Stimulated activated CD4-positive, alpha-beta T cell treated with anti-CD3 and anti-CD28 coated beads, Interleukin-12 subunit alpha, Interleukin-12 subunit beta, amount 100 ng/mL, for 48 hours (primary cell): ENCODE measurements at places on chromosomes 13 and 19.

- no peak for DNase-seq
Observed at GRCh38 chr13:49610176-49610575, 18.1 kb upstream of the ARL11 start.

DNA sequence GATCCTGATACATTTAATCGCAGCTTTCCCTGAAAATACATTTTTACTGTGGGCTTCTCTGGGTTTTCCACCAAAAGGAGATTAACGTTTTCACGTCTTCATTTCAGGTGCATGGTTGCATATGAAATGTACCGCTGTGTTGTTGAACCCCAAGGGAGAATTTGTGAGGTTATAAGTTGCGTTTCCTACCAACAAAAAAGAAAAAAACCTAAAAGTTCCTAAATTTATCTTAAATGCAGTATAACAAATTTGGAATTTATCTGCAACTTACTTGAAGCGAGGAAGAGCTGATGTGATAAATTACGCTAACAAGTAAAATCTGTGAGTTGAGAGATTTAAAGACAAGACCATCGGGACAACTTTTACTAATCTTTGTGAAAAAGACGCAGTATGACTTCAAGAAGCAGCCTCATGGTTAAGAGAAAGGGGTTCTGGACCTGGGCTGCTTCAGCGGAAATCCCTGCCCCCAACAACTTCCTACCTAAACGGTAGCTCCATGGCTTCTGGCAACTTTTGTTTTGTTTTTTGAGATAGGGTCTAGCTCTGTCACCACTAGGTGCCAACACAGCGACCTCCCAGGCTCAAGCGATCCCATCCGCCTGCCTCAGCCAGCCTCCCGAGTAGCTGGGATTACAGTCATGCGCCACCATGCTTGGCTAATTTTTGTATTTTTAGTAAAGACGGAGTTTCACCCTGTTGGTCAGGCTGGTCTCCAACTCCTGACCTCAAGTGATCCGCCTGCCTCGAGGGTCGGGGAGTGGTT, 958 bp upstream of the OBI1 start:
- no peak for DNase-seq

- DNase-seq = no peak
Observed at GRCh38 chr19:38656171-38656981, 8.9 kb downstream of the ACTN4 start.

GRCh38 chr13:109348519-109349258, 437.7 kb downstream of the IRS2 start:
- DNase-seq = no peak

DNA sequence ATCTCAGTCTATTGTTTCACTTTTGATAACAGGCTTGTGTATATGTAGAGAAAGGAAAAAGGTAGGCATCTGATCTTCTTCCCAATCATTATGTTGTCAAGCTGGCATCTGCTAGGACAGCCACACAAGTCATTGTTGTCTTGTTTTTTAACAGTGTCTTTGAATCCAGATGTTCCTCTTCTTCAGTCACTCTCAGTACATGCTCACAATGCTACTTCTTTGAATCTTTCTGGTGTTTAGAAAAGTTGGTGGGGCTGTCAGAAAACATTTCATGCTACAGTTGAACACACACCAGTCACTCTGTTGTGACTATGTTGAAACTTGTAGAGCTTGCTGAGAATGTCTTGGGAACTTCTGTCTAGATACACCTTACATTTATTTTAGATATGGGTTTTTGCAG, 1231.4 kb upstream of the MIR17HG start:
- DNase-seq = no peak

GRCh38 chr13:37406031-37406430, 192.5 kb downstream of the POSTN start:
- no peak for DNase-seq

DNA sequence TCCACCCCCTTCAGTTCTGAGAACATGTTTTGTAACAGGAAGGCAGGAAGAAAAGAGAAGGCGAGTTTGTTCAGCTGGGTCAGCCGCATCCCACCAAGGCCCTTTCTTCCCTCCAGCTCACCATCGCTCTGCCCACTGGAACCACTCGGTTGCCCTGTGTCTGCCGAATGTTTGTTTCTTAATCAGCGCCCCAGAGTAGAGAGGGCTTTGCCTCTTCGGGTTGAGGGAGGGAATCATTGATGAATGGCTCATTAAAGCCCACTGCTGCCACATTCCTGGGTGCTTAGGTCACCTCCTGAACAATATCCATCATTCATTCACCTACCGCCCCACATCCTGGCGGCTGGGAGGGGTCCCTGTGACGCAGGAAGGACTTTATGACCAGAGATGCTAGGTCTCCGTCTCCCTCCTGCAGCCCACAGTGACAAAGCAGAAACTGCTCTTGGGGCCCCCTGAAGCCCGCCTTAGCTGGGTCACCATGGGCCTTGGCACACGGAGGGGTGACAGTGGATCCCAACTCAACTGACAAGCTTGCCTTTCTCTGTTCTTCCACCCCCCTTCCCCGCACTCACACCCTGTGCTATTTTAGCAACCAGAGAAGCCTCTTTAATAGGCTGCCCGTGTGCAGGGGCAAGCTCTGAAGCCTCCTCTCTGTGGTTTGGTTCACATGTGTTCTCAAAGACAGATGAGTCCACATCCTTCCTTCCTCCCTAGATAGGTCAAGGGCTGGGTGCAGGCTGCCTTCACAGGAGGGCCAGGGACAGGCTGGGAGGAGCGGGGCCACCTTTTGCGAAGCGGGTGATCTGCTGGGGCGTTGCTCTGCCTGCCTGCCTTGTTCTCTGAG, 46.2 kb downstream of the ACTN4 start:
- no peak for DNase-seq

DNA sequence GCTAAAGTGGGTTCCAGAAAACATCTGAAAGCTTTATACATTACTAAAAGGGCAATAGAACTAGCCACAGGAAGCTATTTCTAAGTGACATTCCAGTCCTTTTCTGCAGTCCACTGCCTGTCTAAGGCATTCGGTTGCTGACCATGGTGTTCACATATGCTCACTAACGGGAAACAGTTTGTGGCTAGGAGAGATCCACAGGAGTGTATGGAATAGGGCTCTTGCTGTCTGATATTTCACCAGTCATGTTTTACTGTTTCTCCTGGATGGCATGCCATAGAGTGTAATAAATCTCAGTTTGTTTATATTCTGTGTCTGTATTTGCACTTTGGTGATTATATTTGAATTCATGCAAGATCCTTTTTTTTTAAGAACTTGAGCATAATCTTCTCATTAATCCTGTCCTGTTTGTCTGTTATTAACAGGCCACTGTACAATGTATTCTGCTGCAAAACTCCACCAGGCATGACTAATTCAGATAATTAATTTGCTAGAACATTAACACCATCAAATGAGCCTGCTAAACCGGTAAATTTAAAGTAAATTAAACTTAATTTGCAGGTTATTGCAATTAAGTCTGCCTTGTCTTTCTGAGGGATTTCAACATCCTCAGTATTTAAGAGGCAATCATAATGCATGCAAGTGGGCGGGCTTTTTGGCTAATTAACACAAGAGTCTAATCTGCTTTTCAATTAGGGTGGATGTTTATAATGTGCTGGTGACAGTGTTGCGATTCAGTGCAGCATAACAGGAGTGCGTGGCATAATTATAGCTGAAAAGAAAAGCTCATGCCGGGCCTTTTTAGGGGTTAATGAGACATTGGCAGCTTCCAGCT, 201.3 kb downstream of the POU4F1 start:
- DNase-seq = no peak

DNA sequence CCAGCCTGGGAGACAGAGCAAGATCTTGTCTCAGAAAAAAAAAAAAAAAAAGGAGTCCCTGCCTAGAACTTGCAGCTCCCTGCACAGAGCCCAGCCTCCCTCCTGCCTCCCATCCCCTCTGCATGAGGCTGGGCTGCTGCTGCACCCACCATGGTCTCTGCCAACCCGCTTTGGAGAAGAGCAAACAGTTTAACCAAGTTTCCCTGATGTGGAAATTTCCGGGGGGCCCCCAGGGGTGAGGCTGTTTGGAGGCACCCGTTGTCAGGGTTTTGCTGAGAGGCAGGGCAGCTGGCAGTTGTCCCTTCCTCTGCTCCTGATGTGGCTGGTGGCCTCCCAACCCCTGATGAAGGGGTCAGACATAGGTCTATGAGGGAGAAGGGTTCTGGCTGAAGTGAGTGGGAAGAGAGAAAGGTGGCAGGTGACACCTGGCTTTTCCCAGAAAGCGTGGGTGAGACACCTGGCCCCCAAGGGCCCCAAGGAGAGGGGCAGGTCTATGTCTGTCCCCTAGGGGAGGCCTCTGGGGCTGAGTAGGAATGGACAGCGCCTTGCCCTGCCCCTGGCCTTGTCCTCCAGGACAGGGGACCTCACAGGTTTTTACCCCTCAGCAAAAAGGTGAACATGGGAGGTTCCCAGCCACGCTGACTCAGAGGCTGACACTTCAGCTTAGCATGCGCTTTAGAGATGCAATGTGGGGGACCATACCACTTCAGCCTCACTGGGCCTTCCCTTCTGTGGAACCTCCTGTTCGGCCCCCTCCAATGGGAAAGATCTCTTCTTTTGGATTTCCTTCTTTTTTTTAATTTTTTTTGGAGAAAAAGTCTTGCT, 5.5 kb downstream of the LRP3 start:
- no peak for DNase-seq

DNA sequence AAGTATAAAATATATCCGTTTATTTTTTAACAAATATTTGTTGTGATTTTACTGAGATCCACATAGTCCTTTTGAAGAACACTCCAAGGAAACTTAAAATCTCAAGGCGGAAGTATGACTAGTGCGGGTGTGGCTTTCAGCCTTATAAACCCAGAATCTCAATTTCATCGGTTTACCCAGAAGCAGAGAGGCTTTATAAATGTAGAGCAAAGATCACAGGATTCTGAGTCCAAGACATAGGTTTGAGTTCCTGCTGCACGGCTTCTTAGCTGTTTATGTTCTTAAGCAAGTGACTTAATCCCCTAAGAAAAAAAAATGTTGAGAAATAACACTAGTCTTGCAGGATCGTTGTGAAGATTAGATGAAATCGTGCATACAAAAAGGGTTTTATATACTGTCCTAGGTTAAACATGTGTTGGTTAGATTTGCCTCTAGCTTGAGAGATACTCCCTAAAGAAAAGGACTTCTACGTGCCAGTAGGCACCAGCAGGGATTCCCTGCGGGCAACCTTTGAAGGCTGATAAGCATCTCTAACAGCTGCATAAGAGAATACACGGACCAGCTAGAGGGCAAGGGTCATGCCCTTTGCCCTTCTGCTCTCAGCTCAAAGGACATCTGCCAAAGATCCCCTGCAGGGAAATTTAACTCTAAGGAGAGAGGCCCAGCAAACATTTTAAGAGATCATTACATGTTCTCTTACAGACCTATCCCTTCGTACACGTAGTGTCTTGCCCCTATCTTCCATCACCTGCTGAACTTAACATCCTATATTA, 130.4 kb upstream of the MIR17HG start:
- DNase-seq = no peak

GRCh38 chr19:29259153-29259552, 46.2 kb upstream of the UQCRFS1 start:
- DNase-seq = no peak

DNA sequence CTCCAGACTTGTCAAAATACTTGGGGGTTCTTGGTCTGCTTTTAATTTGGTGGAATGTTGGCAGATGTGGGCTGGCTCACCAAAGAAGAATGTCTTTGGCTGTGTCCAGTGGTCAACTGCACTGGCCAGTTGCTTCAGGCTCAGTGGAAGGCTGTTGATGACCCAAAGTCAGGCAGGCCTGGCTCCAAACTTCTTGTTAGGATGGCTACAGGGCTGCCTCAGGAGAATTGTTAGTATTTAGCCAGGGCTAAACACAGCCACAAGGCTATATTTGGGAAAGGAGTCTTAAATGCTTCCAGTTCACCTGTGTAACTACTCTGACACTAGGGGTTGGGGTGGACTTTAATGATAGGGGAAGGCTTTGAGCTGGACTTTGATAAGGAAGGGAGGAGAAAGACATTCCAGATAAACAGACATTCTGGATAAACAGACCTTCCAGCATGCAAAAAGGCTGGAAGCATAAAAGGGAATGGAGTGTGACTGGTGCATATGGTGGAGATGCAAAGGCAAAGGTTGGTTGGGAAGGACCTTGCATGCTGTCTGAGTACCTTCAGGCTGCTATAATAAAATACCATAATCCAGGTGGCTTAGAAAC, 116.8 kb downstream of the FOXO1 start:
- DNase-seq = no peak

DNA sequence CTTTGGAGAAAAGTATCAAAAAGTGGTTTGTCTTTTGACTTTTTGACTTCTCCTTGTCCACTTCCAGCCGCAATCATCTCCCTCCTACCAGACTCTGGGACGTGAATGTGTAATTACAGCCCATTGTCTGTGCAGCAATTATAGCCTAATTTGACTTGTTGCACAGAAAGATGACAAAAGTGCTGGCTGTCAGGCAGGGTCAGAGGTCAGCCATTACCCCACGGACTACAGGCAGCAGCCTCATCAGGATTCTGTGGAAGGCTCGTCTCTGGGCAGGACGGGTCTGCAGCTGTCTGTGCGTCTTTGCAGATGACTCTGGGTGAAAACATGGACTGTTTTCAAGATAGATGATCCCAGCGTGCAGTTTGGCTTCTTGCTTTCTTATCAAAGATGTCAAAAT, 102.2 kb upstream of the EDNRB start:
- no peak for DNase-seq

GRCh38 chr13:68234274-68234673, 1004.1 kb upstream of the PCDH9 start:
- DNase-seq = no peak

DNA sequence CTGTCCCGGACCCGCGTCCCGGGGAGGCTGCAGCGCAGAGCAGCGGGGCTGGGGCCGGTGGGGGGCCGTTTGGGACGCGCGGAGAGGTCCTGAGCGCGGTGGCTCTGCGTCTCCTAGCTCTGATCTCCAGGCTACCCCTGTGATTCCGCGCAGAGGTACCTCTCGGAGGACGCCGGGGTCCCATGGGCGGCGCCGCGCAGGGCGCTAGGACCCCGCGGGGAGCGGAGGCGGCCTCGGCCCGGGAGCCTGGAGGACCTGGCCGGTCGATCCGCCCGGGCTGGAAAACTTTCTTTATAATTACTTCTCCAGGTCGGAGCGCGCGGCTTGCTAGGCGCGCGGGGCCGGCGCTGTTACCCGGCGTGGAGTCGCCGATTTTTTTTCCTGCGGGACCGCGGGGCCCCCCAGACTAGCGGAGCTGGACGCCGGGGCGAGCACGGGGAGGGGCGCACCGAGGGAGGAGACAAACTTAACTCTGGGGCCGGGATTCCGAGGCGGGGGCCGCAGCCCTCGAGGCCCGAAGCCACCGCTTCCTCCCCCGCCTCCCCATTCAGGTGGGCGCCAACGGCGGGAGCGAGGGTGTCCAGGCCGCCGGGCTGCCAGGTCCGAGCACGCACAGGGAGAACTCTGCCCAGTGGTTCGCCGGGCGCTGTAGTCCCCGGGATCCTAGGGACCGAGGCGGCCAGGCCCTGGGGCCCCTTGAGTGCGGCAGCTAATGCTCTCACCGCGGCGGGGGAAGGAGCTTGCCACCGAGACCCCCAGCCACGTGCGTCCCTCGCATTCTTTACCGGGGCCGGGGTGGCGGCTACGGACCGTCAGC, 848 bp upstream of the CEBPA start:
- DNase-seq = no peak

DNA sequence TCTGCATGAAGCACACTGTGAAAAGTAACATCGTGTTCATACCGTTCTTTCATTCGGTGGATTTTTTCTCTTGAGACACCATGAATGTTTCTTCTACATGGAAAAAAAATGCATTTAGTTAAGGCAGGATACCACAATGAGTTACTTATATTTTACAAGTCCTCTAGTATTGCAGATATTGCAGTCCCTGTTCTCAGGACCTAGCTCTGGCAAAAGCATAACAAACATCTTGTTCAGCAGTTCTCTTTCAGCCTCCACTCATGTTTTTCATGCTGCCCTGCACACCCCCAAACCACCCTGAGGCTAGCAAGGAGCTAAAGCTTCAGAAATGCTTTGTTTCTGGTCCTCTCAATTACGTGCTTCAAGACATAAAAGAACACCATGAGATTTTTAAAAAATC, 24.8 kb downstream of the N4BP2L1 start:
- no peak for DNase-seq
